ENCODE measurements at places on chromosomes 16 and 17. TPM values are rescaled to one million over a fixed set of nuclear protein-coding genes. Genes with fewer than 3 reads are reported as not detected.

Gene USP36
- total RNA-seq: 12.8 TPM

Gene OR1F1
- not detected for total RNA-seq

Gene NEUROD2
- total RNA-seq: not detected

Gene STX4
- 22.8 TPM for total RNA-seq

Gene ALOX12
- not detected for total RNA-seq

Gene FADS6
- total RNA-seq: not detected

Gene DHX38
- 89.2 TPM for total RNA-seq

Gene SOX8
- 0.34 TPM for total RNA-seq

Gene MVD
- total RNA-seq: 38.9 TPM

Gene STAT5B
- total RNA-seq: 32.8 TPM

Gene ABCA6
- total RNA-seq: 17.1 TPM

Gene RTN4RL1
- 0.33 TPM for total RNA-seq

Gene SLFN5
- 30.9 TPM for total RNA-seq
